ENCODE measurements at places on chromosomes 11 and 22.

- no peak for DNase-seq
These were observed 15.9 kb downstream of the CHID1 start for GRCh38 chr11:894575-895201.

DNA sequence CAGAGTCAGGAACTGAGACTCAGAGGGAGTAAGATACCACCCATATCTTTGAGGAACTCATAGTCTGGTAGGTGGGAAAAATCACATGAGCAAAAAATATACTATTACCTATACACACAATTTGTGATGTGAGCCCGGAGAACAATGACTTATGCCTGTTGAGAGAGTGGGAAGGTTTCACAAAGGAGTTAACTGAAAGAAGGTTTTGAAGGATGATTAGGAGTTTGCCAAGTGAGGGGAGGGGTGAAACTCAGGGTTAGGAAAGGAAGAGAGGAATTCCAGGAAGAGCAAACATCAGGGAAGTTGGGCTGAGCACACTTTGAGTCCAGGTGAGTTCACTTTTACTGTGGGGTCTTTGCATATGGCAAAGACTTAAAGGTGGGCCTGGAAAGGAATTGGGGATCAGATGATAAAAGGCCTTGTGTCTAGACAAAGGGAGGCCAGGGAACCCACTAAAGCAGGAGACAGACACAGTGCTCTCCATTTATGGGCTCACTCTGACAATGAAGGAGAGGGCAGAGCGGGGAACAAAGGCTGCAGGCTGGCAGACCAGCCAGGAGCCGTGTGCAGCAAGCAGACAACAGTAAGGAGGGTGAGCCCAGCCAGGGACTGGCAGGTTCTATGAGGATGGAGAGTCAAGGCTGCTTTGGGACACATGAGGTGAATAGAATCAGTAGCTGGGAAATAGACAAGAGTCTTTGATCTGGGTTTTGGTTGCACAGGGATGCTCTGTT is 33.1 kb downstream of the TSPAN18 start:
- DNase-seq: peak; percentile 34

- DNase-seq: no peak
These were observed 28.7 kb downstream of the DRD4 start for GRCh38 chr11:665704-666281.

- DNase-seq: peak; percentile 59
These were observed 8.2 kb upstream of the CCDC188 start for GRCh38 chr22:20159076-20159475.

DNA sequence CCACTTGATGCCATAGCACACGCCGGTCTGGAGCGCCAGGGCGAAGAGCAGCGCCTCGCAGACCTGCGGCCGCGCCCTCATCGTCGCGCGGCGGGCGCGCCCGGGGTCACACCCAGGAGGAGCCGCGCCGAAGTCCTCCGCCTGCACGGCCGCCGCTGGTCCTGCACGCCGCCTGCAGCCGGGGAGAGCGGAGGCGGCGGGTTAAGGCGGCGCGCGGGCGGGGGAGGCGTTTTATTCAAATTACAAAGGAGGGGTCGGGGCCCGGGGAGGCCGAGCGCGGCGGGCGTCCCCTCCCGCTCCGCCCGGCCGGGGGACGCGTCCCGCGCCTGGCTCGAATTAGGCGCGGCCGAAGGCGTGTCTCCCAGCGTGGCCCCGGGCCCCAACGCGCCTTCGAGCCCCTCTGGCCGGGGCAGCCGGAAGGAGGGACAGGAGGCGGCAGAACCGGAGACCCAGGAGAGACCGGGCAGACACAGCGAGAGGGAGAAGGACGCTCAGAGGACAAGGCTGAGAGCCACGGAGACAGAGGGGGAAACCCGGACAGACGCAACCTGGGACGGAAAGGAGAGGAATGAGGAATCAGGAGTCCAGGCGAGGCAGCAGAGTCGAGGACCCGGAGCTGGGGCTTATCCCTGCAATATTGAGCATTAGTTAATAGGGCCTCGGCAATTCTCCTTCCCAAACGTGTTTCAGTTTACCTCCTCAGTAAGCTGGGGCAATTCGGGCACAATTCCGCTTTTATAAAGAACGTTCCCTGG is at the start of gene WNT11:
WNT11 (minus strand) TSS at position 176 of the 755 bp plus-strand sequence; CDS start at position 81, 95 bp downstream.
- DNase-seq: peak; percentile 73

DNA sequence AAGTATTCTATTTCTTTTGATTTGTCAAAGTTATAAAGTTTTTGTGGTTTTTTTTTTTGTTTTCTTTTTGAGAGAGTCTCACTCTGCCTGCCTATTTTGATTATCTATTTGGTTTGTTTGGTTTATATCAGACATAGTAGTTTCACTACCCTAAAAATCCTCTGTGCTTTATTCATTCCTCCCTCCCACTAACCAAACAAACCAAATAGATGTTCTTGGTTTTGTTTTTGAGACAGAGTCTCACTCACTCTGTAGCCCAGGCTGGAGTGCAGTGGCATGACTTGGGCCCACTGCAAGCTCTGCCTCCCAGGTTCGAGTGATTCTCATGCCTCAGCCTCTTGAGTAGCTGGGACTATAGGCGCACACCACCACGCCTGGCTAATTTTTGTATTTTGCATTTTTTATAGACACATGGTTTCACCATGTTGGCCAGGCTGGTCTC is 67.9 kb downstream of the ENTHD1 start:
- no peak for DNase-seq

DNA sequence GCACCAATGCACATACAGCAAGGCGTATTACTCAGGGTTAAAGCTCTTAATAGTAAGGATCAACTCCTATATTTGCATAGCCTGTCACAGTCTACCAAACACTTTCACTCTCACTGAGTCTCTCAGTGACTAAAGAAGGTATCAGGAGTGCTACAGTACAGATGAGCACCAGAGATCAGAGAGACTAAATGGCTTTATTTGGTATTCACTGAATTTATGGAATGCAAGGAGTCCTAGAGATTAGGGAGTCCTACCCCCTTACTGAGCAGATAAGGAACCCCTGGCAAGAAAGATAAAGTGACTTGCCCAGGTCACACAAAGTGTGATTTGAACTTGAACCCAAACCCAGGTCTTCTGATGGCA is 396.4 kb upstream of the CCDC90B start:
- no peak for DNase-seq

GRCh38 chr11:355581-356458 is 13.5 kb upstream of the B4GALNT4 start:
- DNase-seq: peak; percentile 98

DNA sequence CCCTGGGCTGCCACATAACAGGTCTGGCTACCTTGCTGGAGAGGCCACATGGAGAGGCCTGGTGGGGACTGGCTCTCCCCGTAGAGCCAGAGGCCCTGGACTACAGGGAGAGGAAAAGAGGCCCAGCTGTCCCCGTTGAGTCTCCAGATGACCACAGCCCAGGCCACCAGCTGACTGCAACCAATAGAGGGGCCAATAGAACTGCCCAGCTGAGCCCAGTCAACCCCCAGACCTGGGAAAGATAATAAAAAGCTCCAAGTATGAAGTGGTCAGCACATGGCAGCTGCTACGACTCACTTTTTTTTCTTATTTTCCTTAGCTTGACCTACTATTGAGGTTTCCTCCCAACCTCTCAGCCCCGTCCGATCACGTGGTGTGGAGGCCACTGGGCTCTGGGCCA is 18.4 kb downstream of the PDGFB start:
- no peak for DNase-seq

DNA sequence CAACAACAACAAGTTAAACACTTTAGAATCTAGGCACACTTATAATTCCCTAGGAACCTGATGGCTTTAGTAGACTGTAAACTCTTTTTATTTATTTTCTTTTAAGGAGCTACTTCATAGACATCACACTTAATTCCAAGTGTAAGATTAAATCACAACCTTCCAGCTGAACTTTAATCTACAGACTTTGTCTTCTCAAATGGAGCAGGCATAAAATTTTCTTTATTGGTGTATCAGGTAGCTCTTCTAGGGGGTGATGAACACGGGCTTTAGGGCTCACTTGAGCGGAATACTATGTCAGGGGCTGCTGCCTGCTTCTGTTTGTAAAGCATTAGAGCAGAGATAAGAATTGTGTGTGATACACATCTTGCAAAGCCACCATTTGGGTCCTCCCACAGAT is 525.8 kb upstream of the FAT3 start:
- no peak for DNase-seq

- peak; percentile 73 for DNase-seq
These were observed 4.0 kb downstream of the PHOX2A start for GRCh38 chr11:72239849-72240460.

GRCh38 chr11:8732748-8733241 is 50.2 kb downstream of the RPL27A start:
- DNase-seq: no peak

DNA sequence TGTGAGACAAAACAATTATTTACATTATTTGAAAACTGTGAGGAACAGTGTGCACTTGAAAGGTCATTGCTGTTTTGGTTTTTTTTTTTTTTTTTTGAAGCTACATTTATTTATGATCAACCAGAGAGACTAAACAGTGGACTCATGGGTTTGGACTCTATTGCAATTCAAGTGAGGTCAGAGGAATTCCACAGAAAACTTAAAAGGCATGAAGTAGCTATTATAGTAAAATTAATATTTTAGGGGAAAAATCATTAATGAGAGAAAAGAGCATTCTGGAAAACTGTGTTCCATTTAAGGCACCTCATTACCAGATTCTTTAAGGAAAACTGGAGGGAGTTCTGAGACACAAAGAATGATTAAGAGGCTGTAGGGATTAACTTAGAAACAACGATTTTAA is 102.8 kb downstream of the WNT11 start:
- DNase-seq: no peak

- DNase-seq: no peak
These were observed 459 bp upstream of the NCR3LG1 start for GRCh38 chr11:17351172-17351509.

DNA sequence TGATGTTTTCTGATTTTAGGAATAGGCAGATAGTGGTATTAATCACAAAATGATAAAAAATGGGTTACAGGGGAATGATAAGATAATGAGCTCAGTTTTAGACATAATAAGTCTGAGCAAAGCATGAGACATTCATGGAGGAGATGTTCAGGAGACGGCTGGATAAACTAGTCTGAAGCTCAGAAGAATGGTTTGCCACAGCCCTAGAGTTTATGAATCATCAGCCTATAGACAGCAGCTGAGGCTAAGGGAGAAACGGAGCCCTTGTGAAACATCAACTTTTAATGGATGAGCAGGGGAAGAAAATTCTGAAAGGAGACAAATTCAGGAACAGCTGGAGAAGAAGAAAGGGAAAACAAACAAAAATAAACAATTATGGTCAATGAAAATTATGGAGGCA is 87.2 kb downstream of the RELT start:
- DNase-seq: no peak

DNA sequence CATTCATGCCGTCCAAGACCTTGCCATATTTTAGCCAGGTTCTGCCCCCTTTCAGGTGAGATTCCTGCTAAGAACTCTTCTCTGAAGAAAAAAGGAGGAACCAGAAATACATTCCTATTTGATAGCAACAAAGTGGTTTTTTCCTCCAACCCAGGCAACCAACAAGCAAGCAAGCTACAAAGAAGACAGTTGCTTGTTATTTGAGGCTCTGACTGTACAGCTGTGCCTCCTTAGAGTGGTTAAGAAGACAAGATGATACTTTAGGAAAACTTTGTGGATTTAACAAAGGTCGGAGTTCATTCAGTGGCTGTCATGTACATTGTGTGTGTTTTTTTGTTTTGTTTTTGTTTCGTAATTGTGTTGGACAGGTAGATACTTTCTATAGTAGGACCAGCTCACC is 21.7 kb downstream of the TEAD1 start:
- DNase-seq: no peak

GRCh38 chr11:67160872-67161783 is 42.1 kb downstream of the KDM2A start:
- no peak for DNase-seq

DNA sequence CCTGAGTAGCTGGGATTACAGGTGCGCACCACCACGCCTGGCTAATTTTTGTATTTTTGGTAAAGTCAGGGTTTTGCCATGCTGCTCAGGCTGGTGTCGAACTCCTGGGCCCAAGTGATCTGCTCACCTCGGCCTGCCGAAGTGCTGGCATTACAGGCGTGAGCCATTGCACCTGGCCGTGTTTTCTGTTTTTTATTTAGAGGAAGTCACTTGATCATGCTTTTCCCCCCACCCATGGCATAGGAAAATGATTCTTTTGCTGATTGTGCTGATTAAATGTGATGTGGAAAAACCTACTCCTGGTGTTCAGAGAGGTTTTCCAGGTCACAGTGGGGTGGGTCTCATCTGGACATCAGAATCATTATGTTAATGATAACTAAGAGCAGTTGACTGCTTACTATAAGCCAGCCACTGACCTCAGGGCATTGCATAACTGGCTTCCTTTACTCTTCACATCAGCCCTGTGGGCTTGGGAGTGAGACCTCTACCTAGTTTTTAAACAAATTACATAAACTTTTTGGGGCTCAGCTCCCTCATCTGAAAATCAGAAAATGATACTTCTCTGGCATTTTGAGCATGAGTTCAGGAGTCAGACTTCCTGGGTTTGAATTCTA is 71.0 kb downstream of the PTPRJ start:
- no peak for DNase-seq

GRCh38 chr11:125351033-125351867 is 144.8 kb downstream of the FEZ1 start:
- DNase-seq: no peak

GRCh38 chr11:68282141-68282860 is 10.5 kb upstream of the C11orf24 start:
- no peak for DNase-seq

- no peak for DNase-seq
These were observed 13.5 kb downstream of the PRR14L start for GRCh38 chr22:31736458-31736857.

DNA sequence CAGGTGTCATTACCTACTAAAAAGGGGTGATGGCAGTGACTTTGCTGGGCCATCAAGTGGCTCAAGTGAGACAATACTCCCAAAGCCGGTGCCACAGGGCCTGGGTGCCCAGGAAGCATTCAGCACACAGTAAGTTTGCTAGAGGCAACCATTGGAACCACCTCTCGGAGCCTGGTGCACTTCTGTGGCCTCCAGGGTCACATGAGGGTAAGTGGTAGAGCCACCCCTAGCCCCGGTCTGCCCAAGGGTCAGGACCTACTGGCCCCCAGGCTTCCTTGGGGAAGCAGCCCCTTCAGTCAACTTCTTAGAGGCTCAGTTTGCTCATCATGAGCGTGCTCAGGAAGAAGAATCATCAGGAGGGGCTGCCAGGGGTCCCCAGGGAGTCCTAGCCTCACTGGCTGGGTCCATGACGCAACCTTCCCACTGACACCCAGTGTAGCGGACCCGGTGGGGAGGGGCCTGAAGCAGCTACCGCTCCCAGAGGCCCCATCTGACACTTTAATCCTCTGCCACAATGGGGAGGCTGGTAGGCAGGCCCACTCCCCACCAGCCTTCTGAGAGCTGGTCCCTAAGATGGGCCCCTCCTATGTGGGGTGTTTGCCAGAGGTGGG is 17.5 kb upstream of the RASL10A start:
- no peak for DNase-seq

All from right forelimb (tissue), 1 donor.